ENCODE measurements at places on chromosomes 16 and 17.
A peak's percentile ranks its signal among the peaks of the same experiment; 100 is the strongest.

DNA sequence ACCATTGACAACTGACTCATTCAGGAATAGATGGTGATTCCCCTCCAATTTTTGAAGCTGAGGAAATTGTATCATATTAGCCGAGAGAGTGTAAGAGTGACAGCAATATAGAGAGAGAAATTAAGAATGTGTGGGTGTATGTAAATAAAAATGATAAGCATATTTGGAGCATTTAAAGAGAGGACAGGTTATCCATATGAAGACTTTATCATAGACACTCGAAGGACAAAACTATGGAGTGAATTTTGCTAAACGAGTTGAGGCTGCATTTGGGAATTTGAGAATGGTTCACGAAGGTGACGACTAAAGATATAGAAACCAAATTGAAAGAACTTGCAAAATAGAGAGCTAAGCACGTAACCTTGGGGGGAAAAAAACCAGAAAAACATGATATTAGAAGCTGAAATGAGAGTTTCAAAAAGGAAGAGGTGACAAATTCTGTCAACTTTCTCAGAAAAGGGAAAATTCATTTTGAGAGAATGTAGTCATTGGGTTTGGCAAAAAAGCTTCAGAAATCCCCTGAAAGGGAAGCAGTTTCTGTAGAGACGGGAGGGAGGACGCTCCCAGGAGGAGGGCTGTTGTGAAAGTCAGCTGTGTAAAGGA, 129.7 kb downstream of the KCNJ2 start:
- no peak for DNase-seq

DNA sequence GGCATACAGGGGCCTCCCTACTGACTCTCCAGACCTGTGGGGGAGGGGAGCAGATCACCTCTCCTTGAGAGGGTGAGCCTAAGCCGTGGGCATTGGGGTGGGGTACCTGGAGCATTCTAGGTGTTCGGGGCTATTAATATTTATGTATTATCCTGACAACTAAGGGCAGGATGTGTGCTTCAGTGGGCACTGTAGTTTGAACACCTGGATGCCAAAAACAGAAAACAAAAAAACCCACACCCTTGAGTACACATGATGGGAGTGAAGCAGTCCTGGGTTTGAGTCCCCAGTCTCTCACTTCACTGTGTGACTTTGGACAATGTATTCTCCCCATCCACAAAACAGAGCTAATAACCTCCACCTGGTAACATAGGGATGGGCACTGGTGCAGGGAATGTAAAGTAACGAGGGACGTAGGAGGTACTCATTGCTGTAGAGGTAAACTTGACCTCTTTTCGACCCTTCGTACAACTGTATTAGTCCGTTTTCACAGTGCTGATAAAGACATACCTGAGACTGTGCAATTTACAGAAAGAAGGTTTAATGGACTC, 257.8 kb downstream of the CPPED1 start:
- no peak for DNase-seq

DNA sequence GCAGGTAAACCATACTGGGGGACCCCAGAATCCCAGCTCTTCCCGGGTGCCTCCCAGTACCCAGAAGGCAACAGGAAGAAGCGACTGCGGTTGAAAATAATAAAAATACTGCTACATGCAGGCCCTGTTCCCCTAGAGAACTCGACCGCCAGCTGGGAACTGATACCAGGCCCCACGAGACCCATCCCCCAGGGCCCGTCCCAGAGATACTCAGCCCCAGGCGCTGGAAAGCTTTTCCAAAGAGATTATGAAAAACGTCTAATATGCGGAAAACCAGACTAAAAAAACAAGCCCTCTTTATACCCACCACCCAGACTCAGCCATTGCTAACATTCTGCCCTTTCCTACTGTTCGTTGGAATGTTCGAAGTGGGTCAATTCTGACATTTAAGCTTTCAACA, 12.9 kb upstream of the MEAK7 start:
- DNase-seq, result no peak

- DNase-seq, result peak; percentile 91
These were observed 68.0 kb upstream of the MRTFB start for GRCh38 chr16:14003074-14003570.

DNA sequence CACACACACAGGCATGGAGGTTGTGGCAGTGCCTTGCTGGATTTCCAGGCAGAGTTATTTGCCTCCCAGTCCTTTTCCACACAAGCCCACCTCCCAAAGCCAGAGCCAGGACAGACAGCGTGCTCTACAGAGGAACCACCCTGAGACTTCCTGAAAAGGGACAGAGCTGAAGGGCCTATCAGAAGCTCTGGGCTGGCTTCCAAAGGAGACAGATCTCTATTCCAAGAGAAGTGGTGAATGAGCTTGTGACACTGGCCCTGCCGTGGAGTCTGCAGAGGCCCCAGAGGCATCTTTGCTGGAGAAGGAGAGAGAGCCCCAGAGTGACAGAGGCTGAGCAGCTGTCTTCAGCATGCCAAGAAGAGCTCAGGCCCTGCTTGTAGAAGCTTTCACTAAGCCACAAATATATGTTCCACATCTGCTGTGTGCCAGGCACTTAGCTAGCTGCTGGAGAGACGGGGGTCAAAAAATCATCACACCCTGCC, 8.3 kb upstream of the LPCAT2 start:
- DNase-seq, result peak; percentile 82

GRCh38 chr16:85936816-85937215, 37.9 kb downstream of the IRF8 start:
- no peak for DNase-seq

- DNase-seq, result no peak
These were observed 910 bp upstream of the RAMP2 start for GRCh38 chr17:42759982-42760651.

- DNase-seq, result no peak
These were observed 243.5 kb downstream of the XYLT1 start for GRCh38 chr16:17227278-17227677.

GRCh38 chr17:82882715-82883418, 43.0 kb upstream of the ZNF750 start:
- no peak for DNase-seq

- DNase-seq, result no peak
These were observed 5.5 kb downstream of the MYO19 start for GRCh38 chr17:36529121-36529520.

DNA sequence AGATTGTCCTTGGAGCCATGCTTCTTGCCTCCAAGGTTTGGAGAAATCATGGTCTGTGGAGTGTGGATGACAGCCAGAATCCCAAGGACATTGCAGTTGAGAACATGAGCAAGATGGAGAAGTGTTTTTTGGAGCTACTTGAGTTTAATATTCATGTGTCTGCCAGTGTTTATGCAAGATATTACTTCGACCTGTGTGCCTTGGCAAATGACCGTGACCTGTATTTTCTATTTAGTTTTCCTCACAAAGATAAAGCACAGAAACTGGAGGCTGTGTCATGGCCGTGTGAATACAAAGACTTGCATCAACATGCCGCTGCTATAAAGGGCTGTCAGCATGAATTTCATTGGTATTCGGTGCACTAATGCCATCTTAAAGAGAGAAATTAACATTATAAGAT, 9.0 kb downstream of the GGA2 start:
- DNase-seq, result no peak

DNA sequence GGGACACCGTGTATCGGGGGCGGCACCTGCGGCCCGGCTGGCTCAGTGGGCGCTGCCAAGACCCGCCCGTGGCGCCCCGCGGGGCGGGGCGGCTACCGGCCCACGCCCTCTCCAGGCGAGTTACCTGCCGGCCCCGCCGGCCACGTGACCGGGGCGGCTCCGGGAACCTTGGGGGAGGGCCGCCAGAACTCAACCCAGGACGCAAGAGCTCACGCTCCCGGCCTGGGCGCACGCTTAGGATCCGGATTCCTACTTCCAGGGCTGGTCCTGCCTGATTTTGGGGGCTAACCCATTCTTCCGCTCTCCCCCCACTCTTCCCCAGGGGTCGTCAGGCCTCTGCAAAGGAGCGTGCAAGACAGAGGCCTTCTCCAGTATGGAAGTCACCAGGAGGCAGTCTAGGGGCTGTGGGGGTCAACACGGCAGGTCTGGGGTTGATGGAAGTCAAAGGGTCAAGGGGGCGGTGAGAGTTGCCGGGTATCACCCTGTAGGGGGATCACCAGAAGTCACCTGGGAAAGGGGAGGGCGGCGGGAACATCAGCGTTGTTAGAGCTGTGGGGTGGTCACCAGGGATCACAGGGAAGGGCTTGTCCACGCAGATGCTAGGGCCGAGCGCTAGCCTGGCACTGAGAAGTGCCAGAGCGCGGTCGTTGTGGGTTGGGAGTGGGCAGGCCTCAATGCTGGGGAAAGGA, 354 bp upstream of the ESRP2 start:
- DNase-seq, result no peak

- no peak for DNase-seq
These were observed 907.5 kb downstream of the CDH8 start for GRCh38 chr16:61128545-61129323.

- no peak for DNase-seq
These were observed 15.1 kb downstream of the SLC5A10 start for GRCh38 chr17:18966831-18967624.

DNA sequence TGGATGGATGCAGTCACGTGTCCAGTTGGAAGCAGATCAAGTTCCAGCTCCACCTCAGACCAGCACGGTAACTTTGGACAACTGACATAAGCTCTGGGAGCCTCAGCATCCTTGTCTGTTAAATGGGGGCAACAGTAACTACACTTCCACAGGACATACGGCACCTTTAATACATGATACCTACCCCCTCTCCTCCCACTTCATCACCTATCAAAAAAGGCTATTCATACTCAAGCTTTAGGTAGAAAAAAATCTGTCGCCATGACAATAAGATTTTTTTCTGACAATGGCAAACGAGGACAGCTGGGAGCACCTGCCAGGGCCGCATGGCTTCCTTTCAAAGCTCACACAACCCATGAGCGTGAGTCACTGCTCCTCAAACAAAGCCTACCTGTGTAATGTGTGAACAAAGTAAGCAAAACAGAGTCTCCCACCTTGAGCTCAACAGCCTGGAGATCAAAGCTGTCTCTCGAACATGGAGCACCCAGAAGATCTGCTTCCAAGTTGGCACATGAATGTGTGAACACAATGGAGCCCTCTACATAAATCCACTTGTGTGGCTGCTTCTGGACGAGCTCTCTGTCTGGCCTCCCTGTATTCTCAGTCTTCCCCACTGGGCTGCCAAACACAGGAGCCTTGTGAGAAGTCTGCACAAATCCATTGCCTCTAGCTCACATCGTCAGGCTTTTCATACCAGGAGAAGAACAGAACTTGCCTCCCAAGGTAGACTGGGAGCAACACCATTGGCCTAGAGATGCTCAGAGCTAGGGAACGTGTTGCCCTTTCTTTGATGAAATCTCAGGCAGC, 459.7 kb downstream of the SOX9 start:
- no peak for DNase-seq

GRCh38 chr17:66541461-66542128, 239.2 kb downstream of the PRKCA start:
- no peak for DNase-seq

DNA sequence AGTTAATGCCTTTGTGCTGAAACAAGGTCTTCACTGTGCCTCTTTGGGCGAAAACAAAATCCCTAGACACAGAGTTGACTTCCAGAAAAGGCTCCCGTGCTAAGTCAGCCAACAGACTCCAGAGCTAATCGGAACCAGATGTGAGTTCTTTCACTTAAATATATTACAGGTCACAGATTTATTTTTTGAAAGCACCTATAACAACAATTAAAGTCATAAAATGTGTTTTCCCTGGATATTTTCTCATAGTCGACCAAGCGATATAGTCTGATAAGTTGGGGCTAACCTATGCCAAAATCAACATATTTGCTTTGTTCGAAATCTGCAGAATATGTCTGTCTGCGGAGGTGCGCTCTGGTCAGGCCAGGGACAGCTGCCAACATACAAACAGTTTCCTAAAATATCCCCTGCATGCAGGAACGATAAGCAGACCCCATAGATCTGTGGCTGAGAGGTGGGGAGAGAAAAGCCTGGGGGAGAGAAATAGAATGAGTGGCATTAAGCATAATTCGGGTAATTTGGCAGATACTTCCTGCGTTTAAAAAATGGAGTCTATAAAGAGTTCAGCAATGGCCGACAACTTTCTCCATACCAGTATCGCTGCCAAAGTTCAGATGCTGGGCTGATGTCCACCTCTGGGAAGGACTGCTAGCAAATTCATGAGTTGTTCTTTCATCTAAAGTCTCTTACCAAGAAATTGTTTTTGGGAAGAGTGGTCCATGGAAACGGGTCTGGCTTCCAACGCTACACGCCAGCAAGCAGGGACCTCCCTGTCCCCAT, 50.8 kb upstream of the MYH10 start:
- DNase-seq, result no peak

DNA sequence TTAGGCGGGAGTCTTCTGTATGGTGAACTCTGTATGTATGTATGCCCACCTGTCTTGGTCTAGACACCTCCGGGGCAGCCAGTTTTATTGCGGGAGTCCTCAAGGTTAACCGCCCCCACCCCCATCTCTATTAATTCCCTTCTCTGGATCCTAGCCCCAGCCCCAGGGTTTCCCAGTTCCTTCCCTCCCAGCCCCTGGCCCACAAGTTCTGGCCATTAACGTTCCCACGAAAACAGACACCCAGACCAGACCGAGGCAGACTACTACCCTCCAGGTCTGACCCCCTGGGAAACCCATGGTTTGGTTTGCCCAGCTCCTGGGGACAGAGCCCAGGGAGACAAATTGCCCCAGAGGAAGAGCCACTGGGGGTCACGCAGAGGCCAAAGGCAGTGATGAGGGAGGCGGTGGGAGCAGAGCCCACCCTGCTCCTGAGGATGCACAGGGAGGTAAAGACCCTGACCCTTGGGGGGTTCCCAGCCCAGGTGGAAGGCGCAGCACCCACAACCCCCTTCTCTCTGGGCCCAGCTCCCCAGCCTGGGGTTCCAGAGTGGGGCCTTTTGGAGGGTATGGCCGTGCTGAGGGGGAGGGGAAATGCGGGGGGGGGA, 8.5 kb downstream of the TBKBP1 start:
- no peak for DNase-seq

- no peak for DNase-seq
These were observed 58.3 kb upstream of the LGALS9 start for GRCh38 chr17:27572665-27573064.

- DNase-seq, result no peak
These were observed 1.4 kb downstream of the ARSG start for GRCh38 chr17:68292689-68293040.

DNA sequence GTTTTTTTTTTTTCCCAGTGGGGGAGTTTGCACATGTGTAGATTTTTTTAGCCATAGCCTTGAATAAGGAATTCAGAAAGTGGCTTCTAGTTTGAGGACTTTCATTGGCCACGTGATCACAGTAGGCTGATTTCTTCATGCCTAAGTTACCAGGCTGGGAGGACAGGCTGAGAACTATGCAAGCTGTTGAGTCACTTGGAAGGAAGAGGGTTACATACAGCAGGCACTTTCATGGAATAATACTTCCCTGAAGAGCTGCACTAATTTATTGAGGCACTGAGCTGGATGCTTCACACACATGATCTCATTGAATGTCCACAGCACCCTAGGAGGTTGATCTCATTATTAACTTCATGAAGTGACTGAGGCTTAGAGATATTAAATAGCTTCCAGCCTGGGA, 22.8 kb downstream of the PRKCB start:
- no peak for DNase-seq

- DNase-seq, result no peak
These were observed 12.9 kb upstream of the CHST4 start for GRCh38 chr16:71513302-71513701.
